ENCODE measurements at places on chromosomes 1 and 21.

GRCh38 chr1:16720351-16721223, 19.7 kb upstream of the RNU1-4 start:
- DNase-seq, result no peak

GRCh38 chr1:244161236-244161510, 110.1 kb downstream of the ZBTB18 start:
- DNase-seq, result no peak

- no peak for DNase-seq
Measured at GRCh38 chr1:243233908-243234307, 21.2 kb downstream of the CEP170 start.

DNA sequence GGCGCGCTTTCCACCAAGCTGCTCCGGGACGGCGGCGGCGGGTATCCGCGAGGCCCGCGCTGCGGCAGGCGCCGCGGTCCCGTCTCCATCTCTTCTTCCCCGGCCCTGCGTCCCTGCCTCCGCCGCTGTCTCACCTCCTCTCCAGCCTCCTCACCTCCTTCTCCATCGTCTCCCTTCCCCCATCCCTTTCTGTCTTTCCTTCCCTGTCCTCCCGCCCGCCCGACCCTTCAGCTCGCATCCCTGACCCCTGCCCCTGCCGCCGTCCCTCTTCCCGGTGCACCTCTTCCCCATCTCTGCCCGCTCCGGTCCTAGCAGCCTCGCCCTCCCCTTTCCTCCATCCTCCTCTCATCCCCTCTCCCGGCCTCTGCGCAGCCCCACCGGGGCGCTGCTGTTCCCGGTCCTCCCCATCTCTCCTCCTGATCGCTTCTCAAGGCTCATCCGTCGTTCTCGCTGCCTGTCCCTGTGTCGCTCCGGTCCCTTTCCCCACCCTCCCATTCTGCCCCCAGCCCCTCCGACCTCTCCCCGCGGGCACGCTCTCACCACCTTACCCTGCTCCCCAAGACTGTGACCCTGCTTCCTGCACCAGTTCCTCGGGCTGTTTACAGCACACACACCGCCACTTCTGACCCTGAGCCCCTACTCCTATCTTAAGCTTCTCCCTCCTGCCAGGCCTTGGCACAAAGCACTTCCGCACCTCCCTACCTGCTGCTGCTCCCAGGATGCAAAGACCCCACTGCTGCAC, 760 bp upstream of the NPHP4 start:
- DNase-seq, result no peak

- DNase-seq, result no peak
Measured at GRCh38 chr1:31583995-31584868, 7.9 kb downstream of the TINAGL1 start.

DNA sequence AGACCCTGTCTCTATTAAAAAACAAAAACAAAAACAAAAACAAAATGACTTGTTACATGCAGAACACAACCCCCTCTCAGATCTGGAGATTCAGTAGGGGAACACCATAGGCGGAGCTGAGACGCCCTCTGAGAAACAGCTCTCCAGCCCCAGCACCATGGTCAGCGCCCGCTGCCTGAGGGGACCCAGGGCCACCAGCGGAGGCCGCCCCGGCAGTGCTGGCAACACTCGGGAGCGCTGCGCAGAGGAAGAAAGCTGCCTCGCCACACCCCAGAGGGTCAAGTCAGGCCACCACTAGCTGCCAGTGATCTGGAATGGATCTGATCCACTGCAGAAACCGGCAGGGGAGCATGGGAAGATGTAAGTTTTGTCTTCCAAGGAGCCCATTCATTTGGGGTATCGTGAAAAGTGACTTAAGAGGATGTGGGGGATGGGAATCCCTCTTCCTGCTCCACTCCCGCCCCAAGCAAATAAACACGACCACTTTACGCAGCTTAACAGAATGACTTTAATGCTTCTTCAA, 3.1 kb downstream of the ACTA1 start:
- DNase-seq, result no peak

GRCh38 chr1:27787895-27788294, 14.9 kb downstream of the STX12 start:
- DNase-seq, result no peak

DNA sequence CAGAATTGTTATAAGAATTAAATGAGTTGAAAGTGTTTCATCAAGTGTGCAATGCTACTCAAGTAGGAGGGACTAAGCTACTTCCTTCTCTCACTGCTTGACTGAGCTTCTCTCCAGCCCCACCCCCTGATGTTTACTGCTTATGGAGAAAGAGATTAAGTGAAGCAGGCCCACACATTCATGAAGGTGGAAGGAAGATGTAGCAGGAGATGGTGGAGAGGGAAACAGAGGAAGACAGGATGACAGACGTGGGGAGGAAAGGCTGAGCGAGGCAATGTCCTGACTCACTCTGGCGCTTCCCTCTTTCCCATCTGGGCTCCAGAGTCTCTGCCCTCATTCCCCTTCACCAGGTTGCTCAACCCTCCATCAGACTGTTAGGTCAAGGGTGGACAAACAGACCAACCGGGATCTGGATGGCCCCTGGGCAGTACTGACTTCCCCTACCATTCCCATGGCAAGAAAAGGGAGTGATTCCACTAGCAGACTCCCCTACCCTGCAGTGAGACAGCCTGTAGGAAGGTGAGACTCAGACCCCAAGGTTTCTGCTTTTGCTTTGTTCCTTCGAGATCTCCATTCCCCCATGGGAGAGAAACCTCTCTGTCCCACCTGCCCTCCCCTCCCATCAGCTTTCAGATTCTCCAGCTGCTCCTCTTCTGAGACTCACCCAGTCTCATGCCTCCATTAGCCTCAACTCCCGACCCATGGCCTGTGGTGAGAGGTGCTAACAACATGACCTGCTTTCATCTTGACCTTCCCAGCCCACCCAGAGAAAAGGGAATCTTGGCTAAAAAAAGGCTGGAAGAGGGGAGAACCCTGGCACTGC, 3.1 kb upstream of the ARHGEF2 start:
- no peak for DNase-seq

DNA sequence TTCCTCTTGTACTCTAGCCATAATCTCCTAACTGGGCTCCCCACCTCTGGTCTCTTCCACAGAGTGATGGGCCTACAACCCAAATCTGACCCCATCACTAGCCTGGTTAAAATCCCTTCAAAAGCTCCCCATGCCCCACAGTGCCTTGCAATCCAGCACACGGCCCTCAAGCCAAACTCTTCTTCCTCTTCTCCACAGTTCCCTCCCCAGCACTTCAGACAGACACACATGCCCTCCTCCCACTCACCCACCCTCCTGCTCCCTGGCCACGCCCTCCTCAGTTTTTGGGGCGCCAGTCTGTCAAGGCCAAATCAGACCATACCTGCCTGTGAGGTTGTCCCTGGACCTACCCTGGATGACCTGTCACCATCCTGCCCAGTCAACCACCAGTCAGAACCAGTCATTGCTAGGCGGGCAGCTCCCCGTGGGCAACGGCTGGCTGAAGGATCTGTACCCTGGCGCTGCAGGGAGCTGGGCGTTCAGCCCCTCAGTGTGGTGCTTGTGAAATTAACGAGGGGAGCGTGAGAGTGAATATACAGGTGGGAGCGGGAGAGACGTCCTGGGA, 753 bp downstream of the C1orf210 start:
- DNase-seq, result no peak

- no peak for DNase-seq
Measured at GRCh38 chr1:100735244-100735643, 15.7 kb downstream of the VCAM1 start.

GRCh38 chr1:92743221-92743620, 41.7 kb downstream of the EVI5 start:
- no peak for DNase-seq

DNA sequence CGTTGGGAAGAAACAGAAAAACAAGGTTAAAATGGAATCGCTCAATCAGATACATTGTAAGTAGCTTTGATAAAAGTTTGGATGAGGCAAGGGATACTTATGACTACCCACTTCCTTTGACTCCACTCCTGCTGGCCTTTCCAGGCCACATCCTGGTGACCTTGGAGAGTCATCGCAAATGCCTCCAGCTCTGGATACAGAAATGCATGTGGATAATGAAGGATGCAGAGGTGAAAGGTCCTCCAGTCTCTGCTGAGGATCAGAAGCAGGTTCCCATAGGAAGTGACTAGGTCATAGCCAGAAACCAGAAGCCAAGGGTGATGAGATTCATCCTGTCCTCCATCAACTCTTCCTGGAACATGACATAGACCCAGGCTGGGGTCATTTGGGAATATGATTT, 6.2 kb upstream of the CAMK1G start:
- DNase-seq, result no peak

DNA sequence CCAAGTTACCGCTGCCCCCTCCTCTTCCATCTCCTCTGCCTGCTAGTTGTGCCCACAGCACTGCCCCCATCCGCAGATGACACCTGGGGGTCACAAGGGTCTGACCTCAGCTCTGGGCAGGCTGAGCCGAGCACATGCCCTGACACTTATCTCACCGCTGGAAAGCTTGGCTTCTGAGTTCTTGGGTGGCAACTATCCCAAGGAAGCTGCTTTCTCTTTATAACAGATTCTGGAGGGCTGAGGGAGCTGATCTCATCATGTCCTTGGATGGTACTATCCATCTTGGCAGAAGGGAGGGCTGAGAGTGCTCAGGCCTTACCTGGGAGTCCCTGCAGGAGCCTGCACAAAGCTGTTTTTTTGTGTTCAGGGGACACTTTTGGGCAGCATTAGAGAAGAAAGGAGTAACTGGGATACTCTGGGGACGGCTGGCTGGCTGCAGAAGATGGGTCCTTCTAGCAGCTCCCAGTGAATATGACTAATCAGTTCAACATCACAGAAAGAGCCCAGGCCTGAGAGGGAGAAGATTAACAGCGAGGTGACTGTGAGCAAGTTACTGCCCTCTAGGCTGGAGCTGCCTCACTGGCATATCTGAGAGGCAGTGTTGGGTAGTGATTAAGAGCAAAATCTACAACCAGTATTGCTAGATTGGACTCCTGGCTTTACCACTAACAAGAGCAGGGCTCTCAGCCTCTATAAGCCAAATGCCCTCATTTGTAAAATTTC, 71.6 kb downstream of the PLXNA2 start:
- no peak for DNase-seq

- DNase-seq, result no peak
Measured at GRCh38 chr21:35375115-35375514, 326.0 kb upstream of the RUNX1 start.

DNA sequence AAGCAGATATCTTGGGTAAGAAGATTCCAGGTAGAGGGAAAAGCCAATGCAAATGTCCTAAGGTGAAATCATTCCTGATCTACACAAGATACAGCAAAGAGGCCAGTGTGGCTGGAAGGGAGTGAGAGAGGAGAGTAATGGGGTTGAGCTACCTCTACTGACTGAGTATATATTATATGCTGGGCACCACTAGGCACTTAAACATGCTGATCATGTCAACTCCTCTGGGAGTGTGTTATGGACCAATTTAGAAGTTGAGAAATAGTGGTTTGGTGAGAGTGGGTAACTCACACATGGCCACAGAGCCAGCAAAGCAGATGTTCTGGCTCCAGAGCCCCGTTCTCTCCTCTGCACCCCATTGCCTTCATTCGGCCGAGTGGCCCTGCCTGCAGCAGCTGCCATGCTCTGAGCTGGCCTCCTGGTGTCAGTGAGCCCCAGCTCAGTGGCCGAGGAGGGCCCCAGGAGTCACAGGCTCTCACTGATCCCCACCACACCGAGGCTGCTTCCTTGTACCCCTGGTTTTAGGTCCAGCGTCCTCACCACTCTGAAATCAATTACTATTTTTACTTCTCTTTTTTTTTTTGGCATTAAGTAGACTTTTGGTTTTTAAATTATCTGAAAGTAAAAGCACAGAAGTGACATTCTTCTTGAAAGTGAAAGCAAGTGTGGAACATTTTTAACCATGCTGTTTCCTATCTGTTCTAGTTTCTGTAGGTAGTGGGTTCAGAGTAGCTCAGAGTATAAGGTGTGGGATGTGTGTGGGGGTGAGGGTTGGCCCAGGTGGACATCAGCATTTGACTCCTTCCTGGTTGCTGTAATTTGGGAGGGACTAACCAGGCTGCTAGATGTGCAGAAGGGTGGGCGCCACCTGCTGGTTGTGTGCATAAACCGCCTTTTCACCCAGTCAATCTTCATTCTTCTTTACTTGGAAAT, 45.8 kb upstream of the CRNN start:
- no peak for DNase-seq

- DNase-seq, result no peak
Measured at GRCh38 chr1:29669912-29670311, 433.6 kb downstream of the PTPRU start.

DNA sequence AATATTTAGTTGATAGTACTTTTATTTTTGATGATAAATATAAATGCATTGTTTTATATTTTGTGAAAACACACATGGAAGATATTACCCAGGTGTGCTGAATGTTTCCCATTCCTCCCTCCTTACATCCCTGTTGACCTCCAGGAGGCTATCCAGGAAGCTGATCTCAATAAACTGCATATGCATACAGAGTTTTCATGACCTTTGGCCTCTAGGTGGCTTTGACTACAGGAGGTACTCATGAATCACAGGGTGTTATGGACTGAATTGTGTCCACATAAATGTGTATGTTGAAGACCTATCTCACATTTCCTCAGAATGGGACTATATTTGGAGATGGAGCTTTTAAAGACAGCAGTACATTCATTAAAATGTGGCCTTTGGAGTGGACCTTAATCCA, 914.9 kb upstream of the NCAM2 start:
- DNase-seq, result no peak

DNA sequence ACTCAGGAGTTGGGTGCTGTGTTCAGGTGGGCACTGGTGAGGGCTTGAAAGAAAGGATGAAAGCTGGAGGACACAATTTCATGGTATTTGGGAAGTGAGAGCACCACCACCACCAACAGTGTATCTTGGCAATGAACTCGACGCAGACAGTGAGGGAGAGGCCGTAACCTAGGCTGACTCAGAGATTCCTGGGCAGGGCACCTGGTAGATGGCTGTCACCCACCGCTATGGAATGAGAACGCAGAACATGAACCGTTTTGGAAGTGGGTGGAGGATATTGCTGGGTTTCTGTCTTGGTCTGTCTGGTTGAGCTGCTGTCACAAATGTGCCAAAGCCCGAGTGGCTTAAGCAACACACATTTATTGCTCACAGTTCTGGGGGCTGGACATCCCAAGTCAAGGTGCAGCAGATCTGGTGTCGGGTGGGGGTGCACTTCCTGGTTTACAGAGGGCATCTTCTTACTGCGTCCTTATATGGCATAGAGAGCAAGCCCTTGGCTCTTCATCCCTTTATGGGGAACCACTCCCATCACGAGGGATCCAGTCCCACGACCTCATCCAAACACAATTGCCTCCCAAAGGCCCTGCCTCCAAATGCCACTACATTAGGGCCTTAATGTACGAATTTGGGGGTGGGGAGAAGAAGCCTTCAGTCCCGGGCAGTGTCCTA, 246.3 kb downstream of the SIPA1L2 start:
- no peak for DNase-seq

All from NCI-H1417 treated with DMSO at 0.1 percent for 48 hours (cell line).